ENCODE measurements at places on chromosomes 5 and 9. TPM values are rescaled to one million over a fixed set of nuclear protein-coding genes. Genes with fewer than 3 reads are reported as not detected.

The SLC45A2 gene
- not detected for total RNA-seq

The CDKN2B gene
- 28.3 TPM for total RNA-seq

The OR13C9 gene
- not detected for total RNA-seq

The PDCD1LG2 gene
- total RNA-seq: 1.8 TPM

The FAM200C gene
- total RNA-seq: 2.8 TPM

The GNA14 gene
- total RNA-seq: 0.63 TPM

The TICAM2 gene
- total RNA-seq: 0.55 TPM

The GLRX gene
- total RNA-seq: 139 TPM

The CNTNAP3B gene
- total RNA-seq: 4.9 TPM

The NUTM2F gene
- not detected for total RNA-seq

The THG1L gene
- total RNA-seq: 17.9 TPM

The LURAP1L gene
- 46.6 TPM for total RNA-seq

The CAMK4 gene
- 0.75 TPM for total RNA-seq

The UGT3A1 gene
- 0.21 TPM for total RNA-seq

The CARD9 gene
- total RNA-seq: 2.0 TPM

The RAB3C gene
- total RNA-seq: not detected

The DOCK8 gene
- 3.8 TPM for total RNA-seq

The CCDC180 gene
- total RNA-seq: 1.0 TPM

The NKD2 gene
- 1.7 TPM for total RNA-seq

The IRGM gene
- not detected for total RNA-seq

The TMEFF1 gene
- total RNA-seq: 15.7 TPM

The KIF24 gene
- 1.2 TPM for total RNA-seq

The ZNF300 gene
- total RNA-seq: 8.5 TPM

The AMACR gene
- 18.0 TPM for total RNA-seq

The C9orf50 gene
- not detected for total RNA-seq

The OR1J2 gene
- not detected for total RNA-seq

The BSPRY gene
- 9.1 TPM for total RNA-seq

The AQP3 gene
- 1.1 TPM for total RNA-seq

The ITK gene
- total RNA-seq: not detected

The MAML1 gene
- total RNA-seq: 17.5 TPM

The KCNV2 gene
- not detected for total RNA-seq

The ARHGEF37 gene
- 5.5 TPM for total RNA-seq

The ZNF879 gene
- total RNA-seq: 4.4 TPM

The SPATA31A1 gene
- not detected for total RNA-seq

The ZNF658 gene
- total RNA-seq: 2.7 TPM

The ANKRD18A gene
- 2.4 TPM for total RNA-seq

The SMAD5 gene
- total RNA-seq: 40.1 TPM

The SH3GL2 gene
- total RNA-seq: 3.5 TPM

The GDA gene
- 0.04 TPM for total RNA-seq

The SPATA31A3 gene
- total RNA-seq: not detected
